Adrenal gland (tissue), 19 donors: ENCODE measurements at places on chromosomes 16 and 17. TPM values are rescaled to one million over a fixed set of nuclear protein-coding genes. Genes with fewer than 3 reads are reported as not detected.

Gene NOG
- total RNA-seq = not detected

GRCh38 chr16:10580883-10581247, 467 bp upstream of the EMP2 start:
- DNase-seq = no peak

- DNase-seq = no peak
These were observed 7.2 kb downstream of the UBFD1 start for GRCh38 chr16:23564575-23565363.

- no peak for DNase-seq
These were observed 4.9 kb upstream of the TMEM11 start for GRCh38 chr17:21218831-21219380.

Gene TEX19
- not detected for total RNA-seq

GRCh38 chr17:75530837-75531720, 5.6 kb downstream of the LLGL2 start:
- no peak for DNase-seq

DNA sequence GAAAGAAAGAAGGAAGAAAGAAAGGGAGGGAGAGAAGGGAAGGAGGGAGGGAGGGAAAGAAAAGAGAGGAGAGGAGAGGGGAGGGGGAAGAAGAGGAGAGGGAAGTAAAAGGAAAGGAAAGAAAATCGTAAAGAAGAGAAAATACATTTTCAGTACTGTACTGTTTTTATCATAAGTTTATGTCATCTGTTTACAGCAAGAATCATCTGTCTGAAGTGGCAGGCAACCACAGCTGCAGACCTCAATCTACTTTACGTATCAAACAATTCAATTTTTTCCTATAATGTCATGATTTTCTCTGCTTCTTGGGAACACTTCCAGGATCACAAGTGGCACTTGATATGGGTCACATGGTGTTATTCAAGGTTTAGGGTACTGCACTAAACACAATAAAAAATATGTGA, 58.3 kb downstream of the USP32 start:
- no peak for DNase-seq

DNA sequence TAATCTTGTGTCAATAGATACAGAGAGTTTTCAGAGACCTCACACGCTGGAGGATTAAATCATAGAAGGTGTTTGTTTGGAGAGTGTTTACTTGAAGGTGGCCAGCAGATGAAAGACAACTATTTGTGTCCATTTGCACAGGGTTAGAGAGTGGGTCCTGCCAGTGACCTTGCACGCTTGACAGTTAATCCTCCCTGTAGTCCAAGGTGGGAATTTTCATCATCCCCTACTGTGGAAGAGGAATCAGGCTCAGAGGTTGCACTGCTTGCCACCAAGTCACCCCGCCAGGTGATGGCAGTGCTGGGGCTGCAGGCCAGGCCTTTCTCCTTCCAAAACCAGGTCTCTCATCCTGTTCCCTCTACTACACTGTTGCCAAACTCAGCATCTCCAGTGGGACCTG, 12.3 kb downstream of the CDH1 start:
- DNase-seq = no peak

GRCh38 chr17:51435641-51436091, 175.3 kb downstream of the UTP18 start:
- peak; percentile 59 for DNase-seq

Gene OTOP3
- not detected for total RNA-seq

Gene KRTAP4-5
- not detected for total RNA-seq

Gene CBX8
- 3.5 TPM for total RNA-seq

- DNase-seq = no peak
These were observed at the start of gene KRTAP4-16 for GRCh38 chr17:41101586-41102259. KRTAP4-16 (minus strand) TSS chr17:41102209; CDS start chr17:41102209, 0 bp downstream.

DNA sequence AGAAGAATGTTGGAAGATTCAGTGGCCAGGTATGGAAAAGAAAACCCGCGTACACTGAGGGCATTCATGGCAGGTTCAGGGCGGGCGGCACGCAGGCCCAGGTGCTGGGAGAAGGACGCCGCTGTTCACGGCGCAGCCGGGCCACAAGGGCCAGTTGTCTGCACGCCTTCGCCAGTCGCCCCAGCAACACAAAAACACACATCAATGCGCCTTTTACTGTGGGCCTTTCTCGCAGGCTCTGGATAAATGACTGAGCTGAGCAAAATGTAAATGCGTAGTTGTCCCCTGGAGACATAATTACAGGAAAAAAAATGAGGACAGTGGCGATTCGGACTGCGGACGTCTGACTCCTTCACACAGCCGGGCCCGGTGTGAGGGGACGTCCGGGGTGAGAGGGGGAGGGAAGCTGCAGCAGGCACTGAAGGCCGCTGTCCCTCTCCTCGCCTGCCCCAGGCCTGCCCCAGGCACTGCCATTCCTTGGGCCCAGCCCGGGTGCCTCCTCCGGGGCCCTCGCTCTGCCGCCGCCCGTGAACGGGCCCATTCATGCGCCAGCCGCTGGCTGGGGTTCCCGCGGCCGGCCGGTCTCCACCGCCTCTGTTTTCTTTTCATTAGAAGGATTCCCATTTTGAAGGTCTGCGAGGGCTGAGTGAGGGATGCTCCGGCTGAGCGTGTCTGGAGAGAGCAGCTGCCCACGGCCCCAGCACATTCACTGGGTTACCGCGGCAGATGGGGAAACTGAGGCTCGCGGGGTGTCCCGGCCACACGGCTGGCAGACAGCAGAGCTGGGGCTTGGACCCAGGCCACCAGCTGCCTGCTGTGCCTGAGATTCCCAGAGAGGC, 6.5 kb upstream of the ZNF469 start:
- no peak for DNase-seq

- no peak for DNase-seq
These were observed 12.1 kb downstream of the THRA start for GRCh38 chr17:40074871-40075200.

DNA sequence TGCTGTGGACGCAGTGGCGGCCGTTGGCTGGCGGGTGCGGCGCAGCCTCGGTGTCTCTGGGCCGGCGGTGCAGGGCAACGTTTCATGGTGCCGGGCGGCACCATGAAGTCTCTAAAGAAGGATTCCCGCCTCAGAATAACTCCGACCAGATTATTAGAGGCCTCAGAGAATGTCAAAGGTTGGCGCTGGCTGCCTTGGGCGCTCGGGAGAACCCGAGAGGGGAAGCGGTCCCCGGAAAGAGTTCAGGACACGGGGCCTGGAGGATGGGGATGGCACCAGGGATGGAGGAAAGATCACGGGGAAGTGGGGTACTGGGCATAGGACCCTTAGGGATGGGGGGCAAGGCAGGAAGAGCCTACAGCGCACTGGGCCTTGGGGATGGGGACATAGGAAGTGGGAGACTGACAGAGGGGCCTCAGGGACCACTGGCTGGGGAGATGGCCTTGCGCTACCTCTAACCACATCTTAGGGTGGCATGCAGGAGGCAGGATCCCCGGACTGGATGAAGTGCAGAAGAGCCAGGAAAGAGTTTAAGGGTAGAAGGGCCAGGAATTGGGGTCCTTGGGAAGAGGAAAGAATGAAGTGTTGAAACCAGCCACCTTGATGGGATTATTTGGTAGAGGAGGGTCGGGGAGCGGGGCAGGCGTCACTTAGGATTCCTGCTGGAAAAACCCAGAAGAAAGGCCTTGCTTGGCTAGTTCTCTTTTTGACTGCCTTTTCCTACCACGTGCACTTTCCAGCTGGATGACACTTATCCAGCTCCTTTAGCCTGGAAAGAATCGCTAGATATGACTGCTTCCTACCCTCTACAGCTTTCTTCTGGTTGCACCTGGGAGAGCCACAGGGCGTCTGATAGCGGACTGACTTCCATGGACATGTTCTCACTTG, 578 bp downstream of the MYCBPAP start:
- no peak for DNase-seq

Gene NFATC3
- total RNA-seq = 48.4 TPM

DNA sequence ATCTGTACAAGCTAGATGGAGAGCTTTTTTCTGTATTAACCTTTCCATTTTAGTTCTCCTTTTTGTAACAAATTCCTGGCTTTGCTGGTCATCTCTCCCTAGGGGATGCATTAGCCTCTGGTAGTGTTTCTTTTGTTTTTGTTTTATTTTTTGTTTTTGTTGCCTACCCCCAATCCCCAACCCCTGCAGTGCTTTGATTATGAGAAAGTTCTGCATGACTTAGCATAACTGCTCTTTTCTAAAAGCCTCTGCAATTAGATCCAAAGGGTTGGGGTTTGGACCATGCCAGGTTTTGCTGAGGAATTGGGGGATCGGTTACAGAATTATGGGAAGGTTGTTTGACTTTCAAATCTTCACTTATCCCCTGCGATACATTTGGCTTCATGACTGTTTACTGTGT, 98.2 kb downstream of the ADAMTS18 start:
- DNase-seq = no peak

Gene GAST
- total RNA-seq = not detected

- no peak for DNase-seq
These were observed 69.3 kb downstream of the KCNJ2 start for GRCh38 chr17:70238646-70239045.

DNA sequence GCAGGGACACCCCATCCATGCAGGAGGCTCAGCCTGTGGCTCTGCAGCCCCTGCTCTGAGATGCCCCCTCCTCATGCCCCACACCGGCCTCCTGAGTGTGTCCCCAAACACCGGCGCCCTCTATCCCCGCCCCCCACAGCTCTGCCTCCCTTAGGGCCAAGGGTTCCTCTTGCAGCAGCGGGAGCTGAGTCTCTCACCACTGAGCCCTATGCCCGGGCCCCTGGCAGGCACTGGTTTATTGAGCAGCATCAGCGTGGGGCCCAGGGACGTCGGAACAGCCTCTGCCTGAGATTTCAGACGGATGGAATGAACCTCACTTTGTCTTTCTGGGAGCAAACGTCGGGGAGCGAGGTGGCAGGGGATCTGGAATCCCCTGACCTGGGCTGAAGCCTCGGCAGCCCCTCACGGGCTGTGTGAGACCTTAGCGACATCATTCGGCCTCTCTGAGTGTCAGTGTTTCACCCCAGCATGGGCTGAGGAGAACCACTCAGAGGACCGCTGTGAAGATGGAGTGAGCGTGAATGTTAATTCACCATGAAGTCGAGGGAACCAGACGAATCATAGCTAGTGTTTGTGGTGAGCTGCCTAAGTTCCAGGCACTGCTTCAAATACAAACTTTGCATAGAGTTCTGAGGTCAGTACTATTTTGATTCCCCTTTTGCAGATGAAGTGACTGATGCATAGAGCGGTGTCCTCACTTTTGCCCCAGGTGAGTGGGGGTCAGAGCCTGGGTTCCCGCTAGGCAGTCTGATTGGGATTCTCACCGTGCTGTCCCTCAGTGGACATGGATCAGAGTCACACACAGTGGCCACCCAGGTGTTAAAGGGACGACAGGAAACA, 5.3 kb upstream of the C16orf74 start:
- DNase-seq = no peak

GRCh38 chr17:33210285-33210684, 82.8 kb downstream of the ASIC2 start:
- no peak for DNase-seq

DNA sequence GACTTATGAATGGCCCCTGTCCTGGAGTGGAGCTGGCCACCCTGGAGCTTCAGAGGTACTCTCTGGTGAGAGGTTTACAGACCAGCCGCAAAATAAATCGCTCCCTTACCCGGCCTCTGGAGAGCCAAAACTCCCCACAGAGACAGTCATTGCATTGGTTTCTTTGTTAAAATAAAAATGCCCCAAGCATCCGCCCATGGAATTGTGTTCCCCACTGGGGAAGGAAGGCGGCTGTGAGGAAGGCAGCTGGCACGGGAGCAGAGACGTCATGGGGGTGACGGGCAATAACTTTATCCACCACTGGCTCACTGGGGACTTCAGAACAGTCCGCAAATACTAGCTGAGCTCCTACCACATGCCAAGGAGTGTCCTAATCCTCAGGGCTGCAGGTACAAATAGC, 266.2 kb upstream of the FOXF1 start:
- DNase-seq = no peak

GRCh38 chr17:9875441-9875840, 29.6 kb downstream of the RCVRN start:
- DNase-seq = peak; percentile 8

GRCh38 chr17:75078284-75079022, 9.3 kb upstream of the SLC16A5 start:
- DNase-seq = peak; percentile 44

DNA sequence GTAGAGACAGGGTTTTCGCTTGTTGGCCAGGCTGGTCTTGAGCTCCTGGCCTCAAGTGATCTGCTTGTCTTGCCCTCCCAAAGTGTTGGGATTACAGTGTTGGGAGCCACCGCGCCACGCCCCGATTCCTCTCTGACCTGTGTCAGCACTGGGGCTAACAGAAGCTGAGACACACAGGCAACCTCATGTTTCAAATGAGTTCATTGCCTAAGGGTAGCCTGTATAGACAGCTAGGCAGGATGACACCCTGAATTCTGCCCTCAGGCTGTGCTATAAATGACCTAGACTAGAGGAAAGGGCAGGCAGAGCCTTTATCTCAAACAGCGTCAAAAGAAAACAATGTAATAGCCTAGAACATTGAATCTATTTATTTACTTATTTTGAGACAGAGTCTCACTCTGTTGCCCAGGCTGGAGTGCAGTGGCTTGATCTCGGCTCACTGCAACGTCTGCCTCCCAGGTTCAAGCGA, 2.3 kb upstream of the CDK3 start:
- no peak for DNase-seq

GRCh38 chr17:4588391-4588790, 4.1 kb downstream of the SMTNL2 start:
- no peak for DNase-seq

DNA sequence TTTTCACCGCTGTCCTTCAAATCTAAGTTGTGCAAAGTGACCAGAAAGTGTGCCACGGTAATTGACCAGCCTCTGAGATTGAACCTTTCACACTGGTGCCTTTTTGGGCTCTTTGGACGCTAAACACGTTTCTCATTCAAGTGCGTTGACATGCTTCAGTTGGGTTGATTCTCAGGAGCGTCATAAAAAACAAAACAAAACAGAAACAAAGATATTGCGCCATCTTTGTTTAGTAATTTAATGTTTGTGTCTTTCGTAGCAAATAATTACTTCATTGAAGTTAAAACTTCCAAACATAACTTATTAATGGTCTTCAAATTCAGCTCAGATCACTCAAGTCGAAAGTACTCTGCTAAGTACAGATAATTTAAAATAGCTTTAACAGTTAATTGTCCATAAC, 80.2 kb downstream of the OR1D5 start:
- DNase-seq = no peak

DNA sequence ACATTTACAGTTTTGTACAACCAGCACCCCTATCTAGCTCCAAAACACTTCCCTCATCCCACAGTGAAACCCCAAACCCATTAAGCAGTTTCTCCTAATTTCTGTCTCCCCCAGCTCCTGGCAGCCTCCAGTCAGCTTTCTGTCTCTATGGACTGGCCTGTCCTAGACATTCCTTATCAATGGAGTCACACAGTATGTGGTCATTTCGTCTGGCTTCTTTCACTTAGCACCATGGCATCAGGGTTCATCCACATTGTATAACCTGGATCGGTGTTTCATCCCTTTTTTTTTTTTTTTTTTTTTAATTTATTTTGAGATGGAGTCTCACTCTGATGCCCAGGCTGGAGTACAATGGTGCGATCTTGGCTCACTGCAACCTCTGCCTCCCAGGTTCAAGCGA, 68.5 kb downstream of the ZDHHC7 start:
- no peak for DNase-seq
